ENCODE measurements at places on chromosomes 13 and 19.

GRCh38 chr19:15115080-15115479 lies 7.9 kb downstream of the SYDE1 start:
- no peak for DNase-seq

DNA sequence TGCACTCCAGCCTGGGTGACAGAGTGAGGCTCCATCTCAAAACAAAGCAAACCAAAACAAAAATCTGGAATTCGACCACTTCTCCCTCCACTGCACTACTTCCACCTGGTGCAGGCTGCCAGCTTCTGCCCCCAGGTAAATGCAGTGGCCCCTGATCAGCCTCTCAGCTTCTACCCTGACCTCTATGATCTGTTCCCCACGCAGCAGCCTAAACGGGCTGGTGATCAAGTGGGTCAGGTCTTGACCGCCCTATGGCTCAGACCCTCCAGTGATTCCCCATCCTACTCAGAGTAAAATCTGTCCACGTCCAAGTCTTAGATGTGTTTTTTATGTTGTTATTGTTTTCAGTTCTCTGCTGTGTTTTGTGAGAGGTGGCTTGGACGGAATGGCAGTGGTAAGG lies 163.9 kb downstream of the KCTD15 start:
- no peak for DNase-seq

- DNase-seq: no peak
These were observed 533 bp downstream of the LRCH1 start for GRCh38 chr13:46553521-46553885.

GRCh38 chr13:103878891-103879605 lies 812.8 kb upstream of the SLC10A2 start:
- no peak for DNase-seq

DNA sequence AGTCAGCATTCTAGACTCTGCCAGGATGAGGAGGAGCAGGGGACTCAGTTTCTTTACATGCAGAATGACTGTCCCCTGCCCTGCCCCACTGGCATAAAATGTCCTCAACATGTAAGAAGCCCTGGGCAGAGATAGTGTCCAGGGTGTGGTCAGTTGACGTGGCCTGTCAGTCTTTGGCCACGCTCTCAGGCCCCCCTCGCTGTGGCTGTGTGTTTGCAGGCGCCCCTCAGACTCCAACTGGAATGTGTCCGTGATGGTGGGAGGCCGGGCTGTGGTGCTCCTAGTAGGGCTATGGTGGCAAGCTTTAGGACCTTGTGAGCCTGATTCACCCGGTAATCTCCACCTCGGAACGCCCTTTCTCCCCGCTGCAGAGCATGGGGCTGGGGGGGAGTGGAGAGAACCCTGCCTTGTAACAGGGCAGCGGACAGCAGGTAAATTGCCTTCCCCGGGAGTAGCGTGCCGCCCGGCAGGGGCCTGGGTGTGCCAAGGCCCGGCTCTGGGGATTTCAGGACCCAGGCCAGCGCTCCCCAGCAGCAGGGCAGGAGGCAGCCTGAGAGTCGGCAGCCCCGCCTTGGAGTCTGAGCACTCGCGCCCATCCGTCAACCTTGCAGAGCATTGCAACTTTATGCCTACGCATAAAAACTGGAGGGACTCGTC lies 62.3 kb downstream of the CHST8 start:
- no peak for DNase-seq

DNA sequence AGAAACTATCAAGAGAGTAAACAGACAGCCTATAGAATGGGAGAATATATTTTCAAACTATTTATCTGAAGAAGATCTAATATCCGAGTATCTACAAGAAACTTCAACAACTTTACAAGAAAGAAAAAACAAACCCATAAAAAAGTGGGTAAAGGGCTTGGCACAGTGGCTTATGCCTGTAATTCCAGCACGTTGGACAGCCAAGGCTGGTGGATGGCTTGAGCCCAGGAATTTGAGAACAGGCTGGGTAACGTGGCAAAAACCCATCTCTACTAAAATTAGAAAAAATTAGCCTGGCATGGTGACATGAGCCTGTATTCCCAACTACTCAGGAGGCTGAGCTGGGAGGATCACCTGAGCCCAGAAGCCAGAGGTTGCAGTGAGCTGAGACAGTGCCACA lies 7.8 kb upstream of the LGALS16 start:
- DNase-seq: no peak

DNA sequence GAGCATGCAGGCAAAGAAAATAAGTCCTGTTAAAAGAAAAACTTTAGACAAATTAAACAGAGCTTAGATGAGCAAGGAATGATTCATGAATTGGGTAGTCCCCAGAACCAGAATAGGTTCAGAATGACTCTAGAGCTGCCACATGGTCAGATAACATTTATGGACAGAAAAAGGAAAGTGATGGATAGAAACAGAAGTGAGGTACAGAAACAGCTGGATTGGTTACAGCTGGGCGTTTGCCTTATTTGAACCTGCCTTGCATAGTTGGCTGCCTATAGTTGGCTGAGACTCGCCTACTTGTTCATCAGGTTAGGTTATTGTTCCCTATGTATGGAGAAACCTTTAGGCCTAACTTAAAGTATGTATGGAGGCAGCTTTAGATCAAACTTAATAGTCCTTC lies 35.4 kb downstream of the WDFY2 start:
- DNase-seq: no peak

All from CD4-positive, alpha-beta T cell treated with Interleukin-17A for 4 hours (primary cell).